ENCODE measurements at places on chromosomes 2 and 18.

- peak; percentile 8 for DNase-seq
Observed at GRCh38 chr2:179991344-179991743, 15.8 kb downstream of the CWC22 start.

DNA sequence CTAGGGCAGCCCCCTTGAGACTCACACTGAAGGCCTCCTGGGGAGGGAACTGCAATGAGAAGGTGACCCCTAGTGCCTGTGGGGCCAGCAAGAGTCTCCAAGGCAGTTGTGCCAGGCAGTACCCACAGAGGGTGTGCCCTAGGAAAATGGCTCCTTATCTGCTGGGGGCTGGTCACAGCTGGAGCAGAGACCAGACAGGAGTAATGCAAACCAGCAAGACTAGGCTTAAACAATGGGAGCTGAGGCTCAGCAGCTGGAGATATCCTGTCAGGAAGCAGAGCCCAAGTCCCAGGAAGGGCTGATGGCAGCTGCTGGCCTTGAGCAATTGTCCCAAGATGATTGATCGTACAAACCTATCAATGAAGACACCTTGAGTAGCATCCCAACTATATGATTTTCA lies 26.8 kb upstream of the E2F6 start:
- DNase-seq, result no peak

DNA sequence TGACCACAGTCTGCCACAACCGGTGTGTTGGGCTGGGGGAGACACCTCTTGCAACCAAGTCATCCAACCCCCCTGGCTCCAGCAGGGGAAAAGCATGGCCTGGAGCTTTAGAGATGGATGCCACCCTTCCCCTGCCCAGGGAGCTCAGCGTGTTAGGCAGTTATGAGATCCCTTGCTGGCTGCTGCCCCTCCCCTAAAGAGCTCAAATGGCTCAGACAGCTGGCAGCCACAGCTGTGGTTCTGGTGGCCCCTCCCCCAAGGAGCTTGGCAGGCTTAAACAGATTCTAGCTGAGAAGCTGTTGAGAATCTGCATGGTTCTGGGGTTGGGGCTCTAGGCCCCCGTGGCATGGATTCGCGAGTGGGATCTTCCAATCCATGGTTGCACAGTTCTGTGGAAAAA lies 64.7 kb downstream of the TEX51 start:
- DNase-seq, result no peak

DNA sequence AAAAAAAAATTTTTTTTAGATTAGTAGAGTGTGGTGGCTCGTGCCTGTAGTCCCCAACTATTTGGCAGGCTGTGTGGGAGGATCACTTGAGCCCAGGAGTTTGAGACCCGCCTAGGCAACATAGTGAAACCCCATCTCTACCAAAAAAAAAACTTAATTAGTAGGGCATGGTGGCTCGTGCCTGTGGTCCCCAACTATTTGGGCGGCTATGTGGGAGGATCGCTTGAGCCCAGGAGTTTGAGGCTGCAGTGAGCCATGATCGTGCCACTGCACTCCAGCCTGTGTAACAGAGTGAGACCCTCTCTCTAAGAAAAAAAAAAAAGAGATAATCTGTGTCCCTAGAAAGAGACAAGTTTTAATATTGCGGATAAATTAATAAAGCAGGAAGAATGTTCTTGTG lies 8.8 kb downstream of the GPR55 start:
- no peak for DNase-seq

- DNase-seq, result no peak
Observed at GRCh38 chr2:150856596-150857281, 369.3 kb upstream of the RND3 start.

GRCh38 chr2:150332383-150332782 lies 155.1 kb downstream of the RND3 start:
- DNase-seq, result no peak

DNA sequence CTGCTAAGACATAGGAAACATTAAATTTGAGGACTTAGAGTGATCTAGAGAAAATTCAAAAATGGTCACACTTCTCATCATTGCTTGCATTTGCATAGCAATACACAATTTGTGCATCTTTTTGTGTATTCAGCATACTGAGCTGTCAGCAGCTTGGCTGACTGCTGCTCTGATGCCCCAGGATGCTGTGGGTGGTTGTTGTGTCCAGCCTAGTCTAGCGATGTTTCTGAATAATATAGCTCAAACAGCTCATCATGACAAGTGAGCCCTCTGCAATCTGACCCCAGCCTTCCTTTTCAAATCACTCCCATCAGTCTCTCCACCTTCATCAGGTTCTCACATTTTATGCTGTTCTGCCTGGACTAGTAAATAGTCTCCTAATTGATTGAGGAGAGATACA lies 483.7 kb upstream of the SPHKAP start:
- DNase-seq, result no peak
